Aorta (tissue), 5 donors: ENCODE measurements at places on chromosomes 11 and 22.

DNA sequence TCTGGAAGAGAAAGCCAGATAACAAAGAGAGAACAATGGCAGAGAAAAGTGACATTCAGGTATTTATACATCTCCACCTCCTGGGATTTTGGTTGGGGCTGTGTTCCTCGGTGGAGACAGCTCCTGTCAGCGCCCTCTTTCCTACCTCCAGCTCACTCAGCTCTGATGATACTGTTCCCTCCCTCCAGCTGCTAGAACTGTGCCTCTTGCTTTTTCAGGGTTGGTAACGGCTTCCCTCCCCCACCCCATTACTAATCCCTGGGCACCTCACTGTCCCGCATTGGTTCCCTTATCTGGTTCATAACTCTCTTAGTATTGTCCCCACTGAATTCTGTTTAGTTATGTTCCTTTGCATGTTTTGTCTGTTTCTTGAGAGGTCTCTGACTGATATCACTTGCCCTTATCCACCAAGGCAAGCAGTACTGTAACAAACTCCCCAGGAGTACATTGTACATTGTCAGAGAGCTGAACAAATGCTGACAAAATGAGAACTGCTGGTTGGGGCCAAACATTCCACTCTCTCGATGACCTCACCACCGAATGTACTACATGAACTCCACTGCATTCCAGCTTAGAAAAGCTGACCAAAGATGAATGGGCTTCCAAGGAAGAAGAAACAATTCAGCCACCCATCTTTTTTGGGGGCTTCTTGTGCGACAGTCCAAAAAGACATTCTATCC lies 5.7 kb upstream of the FBXO3 start:
- no peak for DNase-seq

- no peak for DNase-seq
These were observed 34.4 kb downstream of the YAP1 start for GRCh38 chr11:102144357-102145355.

DNA sequence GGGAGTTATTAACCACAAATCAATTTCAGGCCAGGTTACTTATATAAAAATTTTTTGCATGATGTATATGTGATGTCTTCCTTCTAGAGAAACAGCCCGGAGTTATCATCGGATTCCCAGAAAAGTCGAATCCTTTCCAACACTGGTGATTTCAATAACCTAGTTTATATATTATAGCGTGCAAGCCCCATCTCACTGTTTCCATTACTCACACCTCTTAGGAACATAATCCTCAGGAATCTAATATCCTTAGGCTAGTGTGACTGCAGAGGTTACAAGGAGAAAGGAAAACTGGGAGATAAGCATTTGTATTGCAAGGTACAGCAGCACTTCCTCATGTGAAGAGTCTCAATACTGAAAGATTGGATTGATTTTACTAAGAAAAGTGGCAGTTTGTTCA lies 20.3 kb downstream of the ARHGAP20 start:
- no peak for DNase-seq

DNA sequence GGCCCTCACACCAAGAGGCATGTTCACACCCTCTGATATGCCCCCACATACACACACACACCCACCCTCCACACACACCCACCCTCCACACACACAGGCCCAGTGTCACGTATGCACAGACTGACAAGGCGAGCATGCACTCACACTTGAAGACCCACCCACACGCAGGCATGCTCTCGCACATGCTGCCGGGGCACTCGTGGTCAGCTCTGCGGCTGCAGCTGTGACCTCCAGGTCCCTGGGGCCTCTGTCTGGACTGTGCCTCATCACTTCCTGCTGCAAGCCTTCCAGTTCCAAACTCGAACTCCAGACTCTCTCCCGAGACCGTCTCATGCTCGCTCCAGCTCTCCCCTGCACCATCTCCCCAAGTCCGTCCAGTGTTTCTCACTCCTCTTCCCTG lies 9.5 kb downstream of the DCHS1 start:
- DNase-seq, result no peak

DNA sequence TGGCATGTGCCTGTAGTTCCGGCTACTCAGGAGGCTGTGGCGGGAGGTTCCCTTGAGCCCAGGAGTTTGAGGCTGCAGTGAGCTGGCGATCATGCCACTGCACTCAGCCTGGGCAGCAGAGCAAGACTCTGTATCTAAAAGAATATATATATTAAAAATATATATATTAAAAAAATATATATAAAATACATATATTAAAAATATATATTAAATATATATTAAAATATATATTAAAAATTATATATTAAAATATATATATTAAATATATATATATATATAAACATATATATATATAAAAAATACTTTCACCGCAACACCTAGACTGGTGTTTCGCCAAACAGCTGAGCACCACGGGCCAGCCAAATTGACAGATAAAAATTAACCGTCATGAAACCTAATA lies 8.8 kb downstream of the TTC38 start:
- no peak for DNase-seq

DNA sequence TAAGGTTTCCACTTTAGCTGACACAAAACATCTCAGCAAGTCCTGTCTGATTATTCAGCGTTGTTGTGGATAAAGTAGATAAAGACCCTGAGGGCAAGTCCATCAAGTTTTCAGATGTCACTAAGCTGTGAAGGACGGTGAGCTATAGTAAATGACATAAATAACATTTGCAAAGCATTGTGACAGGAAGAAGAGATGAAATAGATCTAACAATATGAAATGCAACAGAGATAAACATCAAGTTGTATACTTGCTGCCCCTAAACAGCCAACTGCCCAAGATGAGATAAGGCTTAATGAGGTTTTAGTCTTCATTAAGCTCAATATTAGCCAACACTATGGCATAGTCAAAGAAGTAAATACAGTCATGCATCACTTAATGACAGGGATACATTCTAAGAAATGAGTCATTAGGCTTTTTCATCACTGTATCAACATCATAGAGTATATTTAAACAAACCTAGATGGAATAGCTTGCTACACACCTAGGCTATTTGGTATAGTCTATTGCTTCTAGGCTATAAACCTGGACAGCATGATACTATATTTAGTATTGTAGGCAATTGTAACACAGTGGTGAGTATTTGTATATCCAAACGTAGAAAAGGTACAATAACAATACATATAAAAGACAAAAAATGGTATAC lies 625.1 kb upstream of the ANO5 start:
- no peak for DNase-seq

- peak; percentile 73 for DNase-seq
These were observed 89.8 kb downstream of the MORC2 start for GRCh38 chr22:30878516-30879414.

DNA sequence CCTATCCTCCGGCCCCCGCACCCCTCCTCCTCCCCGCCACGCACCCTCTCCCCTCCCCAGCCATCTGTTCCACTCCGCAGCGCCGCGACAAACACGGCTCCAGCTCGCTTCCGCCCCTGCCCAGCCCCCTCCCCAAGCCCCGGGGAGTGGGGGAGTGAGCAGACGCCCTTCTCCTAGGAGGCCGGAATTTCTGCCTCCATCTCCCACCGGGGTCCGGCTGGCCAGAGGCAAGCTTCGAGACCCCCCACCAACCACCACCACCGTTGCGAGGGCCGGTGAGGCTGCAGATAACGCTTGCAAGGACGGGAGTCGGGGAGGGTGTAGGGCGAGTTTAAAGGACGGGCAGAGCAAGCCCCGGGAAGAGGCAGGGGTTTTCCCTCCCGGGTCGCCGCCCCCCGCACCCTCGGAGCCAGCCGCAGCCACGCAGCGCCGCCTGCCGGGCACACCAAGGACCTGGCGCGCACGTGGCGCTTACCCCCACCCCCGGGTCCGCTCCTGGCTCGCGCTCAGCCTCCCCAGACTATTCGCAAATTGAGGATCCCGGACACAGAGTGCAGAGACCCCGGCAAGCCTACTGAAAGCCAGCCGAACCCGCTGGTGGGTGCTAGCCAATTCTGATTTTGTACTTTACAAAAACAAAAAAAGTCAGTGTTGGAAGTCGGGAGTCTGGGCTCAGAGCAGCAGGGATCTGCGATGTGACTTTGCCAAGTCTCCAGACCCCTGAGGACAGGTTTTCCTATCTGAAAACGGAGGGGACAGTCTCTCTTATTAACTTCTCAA lies 22.6 kb downstream of the RTN4RL2 start:
- no peak for DNase-seq

GRCh38 chr22:21826204-21826603 lies 41.2 kb downstream of the MAPK1 start:
- DNase-seq, result no peak

DNA sequence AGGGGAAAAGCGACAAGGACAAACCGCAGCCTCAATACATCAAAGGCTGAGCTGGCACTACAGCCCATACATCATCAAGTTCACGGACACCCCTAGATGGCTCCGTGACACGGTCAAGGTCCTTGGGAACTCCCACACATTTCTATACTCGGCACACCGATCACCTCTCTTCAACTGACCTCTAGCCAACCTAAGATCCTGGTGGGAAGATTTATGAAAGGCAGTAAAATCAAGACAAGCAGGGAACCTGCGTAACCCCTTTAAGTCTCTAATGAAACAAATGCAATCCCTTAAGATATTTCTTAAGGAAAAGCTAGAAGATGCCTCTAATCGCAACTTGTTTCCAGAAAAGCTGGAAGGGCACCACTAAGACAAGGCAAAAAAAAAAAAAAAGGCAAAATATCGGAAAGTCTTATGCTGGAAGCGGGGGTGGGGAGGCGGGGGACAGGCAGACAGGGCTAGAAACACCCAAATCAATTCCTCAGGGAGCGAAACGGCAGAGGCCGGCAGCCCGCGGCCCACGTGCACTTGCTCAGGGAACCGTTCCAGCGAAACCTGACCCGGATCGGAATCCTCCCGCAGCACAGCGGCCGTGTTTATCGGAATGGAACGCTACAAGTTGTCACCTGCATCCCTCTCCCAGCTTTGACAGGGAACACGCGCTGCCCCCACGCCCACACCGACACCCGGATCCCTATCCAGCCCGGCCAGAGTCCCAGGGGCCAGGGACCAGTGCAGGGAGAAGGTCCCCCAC lies 1.4 kb downstream of the ARHGAP20 start:
- peak; percentile 60 for DNase-seq

DNA sequence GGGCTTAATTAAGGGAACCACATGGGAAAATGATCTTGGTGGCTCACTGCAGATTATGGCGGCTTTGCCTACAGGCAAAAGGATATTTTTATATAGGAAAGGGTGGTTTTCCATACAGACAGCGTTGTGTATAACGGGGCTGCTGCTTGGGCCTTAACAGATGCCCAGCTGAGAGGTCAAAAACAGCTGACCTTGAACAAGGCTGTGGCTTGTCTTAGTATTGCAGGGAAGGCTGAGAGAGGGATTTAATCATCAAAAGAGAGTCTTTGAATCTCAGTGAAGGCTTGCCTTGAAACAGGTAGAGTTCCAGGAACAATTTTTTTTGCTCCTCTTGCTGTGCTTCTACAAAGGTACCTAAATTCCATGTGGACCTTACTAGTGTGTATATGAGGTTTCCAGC lies 301.6 kb upstream of the C11orf87 start:
- DNase-seq, result no peak

DNA sequence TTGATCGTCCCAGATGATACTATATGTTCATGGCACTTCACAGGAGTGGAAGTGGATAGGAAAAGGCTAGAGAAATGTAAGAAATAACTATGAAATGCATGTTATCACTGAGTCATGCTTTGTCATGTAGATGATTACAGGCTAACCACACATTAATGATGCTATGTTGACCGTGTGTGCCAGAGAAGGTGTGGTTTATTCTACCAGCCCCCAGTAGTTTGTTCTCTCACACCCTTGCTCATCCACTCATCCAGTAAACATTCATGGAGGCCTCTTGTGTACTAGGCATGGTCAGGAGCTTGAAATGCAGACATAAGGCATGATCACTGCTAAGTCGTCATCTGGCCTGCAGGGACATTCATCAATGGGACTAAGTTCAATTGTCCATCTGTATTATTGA lies 153.0 kb upstream of the PITPNB start:
- no peak for DNase-seq

GRCh38 chr11:34425360-34425759 lies 13.4 kb upstream of the CAT start:
- DNase-seq, result no peak

- DNase-seq, result no peak
These were observed 9.2 kb downstream of the FADD start for GRCh38 chr11:70212227-70212811.

DNA sequence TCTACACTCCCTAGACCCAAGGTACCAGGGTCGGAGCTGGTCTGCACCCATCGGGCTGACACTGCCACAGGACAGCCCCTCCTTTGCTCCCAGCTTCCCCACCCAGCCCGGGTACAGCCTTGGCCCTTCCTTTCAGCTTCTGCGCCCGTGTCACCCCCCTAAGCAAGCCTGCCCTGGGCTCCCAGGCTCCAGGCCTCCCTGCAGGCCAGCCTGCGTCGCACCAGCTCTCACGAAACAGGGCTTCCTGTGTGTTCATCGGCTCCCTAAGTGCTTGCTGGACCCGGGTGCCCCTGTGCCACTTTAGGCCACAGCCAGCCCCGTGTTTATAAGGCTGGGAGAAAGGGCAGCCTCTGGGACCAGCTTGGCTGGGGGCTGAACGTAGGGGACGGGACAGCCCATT lies 21.1 kb downstream of the FLRT1 start:
- DNase-seq, result no peak

DNA sequence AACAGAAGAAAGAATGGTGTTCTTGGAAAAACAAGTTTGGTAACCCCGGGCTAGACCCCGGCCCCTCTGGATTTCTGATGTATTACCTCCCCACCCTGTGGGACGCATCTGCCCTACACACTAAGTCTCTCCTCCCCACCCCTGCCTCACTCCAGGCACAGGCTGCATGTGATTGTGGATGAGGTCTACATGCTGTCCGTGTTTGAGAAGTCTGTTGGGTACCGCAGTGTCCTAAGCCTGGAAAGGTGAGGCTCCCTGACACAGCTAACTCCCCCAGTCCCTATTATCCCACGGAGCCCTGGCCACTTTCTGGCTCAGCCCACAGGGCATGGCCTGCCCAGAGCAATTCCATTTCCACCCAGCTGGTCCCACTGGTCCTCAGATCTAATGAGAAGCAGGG lies 13.3 kb downstream of the ACCS start:
- DNase-seq, result no peak

- no peak for DNase-seq
These were observed 71.5 kb upstream of the TTC12 start for GRCh38 chr11:113242767-113243397.

DNA sequence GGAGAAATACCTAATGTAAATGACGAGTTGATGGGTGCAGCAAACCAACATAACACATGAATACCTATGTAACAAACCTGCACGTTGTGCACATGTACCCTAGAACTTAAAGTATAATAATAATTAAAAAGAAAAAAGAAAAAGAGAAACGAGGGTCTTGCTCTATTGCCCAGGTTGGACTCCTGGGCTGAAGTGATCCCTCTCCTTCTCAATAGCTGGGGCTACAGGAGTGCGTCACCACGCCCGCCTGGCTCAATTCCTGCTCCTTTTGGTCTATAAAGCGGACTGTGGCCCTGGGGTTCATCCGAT lies 521 bp upstream of the PTS start:
- peak; percentile 77 for DNase-seq

- no peak for DNase-seq
These were observed 14.2 kb downstream of the DTX4 start for GRCh38 chr11:59186130-59186594.

- DNase-seq, result no peak
These were observed 12.0 kb downstream of the OR8A1 start for GRCh38 chr11:124581817-124582216.

- DNase-seq, result no peak
These were observed 4.7 kb downstream of the TTC12 start for GRCh38 chr11:113319085-113319484.

- no peak for DNase-seq
These were observed 4.6 kb upstream of the CABP7 start for GRCh38 chr22:29715240-29715639.
